ENCODE measurements at places on chromosomes 2 and 18.

GRCh38 chr2:46537624-46538295 lies 58.4 kb downstream of the TMEM247 start:
- DNase-seq: no peak

DNA sequence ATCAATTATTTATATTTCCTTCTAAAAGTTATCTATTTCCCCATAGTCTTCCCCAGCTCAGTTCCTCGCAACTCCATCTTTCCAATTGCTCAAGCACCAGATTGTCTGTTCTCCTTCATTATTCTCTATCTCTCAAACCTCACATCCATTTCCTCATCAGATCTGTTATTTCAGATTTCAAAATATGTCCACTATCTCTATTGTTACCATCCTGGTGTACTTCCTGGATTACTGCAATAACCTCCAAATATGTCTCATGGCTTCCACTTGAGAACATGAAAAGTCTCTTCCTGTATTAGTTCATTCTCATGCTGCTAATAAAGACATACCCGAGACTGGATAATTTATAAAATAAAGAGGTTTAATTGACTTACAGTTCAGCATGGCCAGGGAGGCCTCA lies 641.7 kb upstream of the ZEB2 start:
- DNase-seq: no peak

- DNase-seq: no peak
Measured at GRCh38 chr2:10173258-10174005, 50.9 kb downstream of the RRM2 start.

DNA sequence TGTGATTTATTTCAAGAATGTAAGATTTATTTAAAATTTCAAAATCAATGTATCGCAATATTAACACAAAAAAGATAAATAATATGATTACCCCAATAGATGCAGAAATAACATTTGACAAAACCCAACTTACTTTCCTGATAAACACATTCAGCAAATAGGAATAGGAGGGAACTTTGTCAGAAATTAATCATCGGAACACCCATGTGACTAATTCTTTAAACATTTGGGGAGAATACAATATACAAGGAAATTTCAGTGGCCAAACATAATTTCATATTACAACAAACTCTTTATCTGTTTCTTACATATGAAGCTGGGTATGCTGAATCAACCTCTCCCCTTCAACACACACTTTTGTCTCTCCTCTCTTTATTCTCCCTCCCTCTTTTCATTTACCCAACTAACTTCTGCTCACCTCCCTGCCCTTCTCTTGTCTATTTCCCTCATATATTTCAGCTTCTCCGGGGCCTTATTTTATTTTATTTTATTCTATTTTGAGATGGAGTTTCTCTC lies 309.6 kb upstream of the CNTNAP5 start:
- no peak for DNase-seq

DNA sequence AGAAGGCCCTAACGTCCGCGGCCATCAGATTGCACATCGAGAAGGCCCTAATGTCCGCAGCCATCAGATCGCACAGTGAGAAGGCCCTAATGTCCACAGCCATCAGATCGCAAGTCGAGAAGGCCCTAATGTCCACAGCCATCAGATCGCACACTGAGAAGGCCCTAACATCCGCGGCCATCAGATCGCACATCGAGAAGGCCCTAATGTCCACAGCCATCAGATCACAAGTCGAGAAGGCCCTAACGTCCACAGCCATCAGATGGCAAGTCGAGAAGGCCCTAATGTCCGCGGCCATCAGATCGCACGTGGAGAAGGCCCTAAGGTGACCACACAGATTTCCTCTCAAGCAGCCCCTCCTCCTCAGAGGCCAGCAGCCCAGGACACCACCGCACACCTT lies 193.2 kb upstream of the PXDN start:
- no peak for DNase-seq

DNA sequence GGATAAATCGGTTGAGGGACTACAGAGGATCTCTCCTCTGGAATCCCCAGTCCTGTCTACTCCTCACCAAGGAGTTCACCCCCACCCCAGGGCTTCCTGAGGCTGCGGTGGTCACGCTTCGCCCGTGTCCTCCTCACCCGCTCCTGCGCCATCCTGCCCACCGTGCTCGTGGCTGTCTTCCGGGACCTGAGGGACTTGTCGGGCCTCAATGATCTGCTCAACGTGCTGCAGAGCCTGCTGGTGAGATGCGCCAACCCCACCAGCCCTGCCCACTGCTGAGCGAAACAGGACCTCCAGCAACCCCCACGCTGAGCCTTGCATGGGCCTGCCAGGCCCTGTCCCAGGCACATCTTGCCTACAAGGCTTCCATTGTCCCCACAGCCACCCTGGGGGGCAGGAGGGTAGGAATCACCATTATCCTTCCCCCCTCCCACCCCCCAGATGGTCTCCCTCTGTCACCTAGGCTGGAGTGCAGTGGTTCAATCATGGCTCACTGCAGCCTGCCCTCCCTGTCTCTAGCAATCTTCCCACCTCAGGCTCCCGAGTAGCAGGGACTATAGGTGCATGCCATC lies 6.7 kb upstream of the CTDSP1 start:
- no peak for DNase-seq

- DNase-seq: no peak
Measured at GRCh38 chr2:144421606-144422510, 98.1 kb downstream of the ZEB2 start.

DNA sequence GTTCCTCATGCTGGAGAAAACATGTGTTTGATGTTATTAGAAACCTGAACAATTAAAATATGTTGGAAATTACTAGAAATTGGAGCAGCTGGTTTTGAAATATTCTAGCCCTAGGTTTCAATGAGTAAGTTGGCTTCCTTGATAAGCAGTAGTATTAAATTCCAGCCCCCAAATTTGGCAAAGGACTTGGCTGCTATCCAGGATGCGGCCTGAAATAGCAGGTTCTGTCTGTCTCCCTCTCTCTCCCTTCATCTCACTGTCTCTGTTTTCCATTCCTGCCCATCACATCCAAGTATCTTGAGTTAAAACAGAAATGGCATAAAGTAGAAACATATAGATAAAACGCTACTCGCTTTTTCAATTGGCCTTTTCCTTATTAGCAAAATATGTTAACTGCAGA lies 20.9 kb upstream of the GPR45 start:
- DNase-seq: no peak

DNA sequence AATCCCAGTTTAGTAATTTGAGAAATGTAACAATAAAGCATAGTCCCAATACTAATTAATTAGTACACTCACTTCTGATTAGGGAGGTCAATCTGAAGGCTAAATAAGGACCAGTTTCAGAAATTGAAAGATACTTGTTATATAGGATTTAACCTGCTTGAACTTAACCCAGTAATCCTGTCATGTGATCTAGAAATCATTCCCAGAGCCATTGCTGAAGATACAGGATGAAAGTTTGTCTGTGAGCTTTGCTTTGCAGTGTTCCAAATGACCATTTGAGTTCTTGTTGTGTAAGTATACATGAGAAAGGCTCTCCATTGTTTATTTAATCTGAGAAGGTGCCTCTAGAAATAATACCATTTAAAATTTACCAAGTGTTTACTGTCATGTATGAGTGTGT lies 52.2 kb downstream of the GALNT1 start:
- no peak for DNase-seq

DNA sequence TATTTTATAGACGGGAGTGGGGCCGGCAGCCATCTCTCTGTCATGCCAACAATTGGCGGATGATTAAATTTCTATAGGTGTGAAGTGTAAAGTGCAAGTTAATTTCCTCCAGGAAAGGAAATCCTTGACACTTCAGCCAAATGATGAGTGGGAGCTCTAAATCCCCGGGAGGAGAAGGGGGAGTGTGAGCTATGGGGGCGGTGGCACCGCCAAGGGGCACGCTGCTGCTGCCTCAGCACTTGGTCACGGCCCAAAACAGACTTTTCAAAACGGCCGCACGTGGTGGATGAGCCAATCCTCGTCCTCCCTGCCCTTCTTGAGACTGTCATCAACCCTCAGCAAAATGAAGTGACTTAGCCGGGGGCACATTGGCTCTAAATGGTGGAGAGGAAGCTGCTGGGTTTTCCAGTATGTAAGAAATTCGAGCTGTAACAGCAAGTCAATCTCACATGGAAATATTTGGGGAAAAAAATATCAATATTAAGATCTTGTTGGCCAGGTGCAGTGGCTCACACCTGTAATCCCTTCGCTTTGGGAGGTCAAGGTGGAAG lies 200.8 kb downstream of the TFCP2L1 start:
- no peak for DNase-seq

- DNase-seq: peak; percentile 21
Measured at GRCh38 chr2:145692971-145693478, 1173.1 kb upstream of the ZEB2 start.

GRCh38 chr2:50111067-50111466 lies 920.9 kb downstream of the NRXN1 start:
- no peak for DNase-seq

Measured in CD4-positive, alpha-beta T cell treated with Interleukin-15 for 4 hours (primary cell).